ENCODE measurements at places on chromosomes 3 and 15.

DNA sequence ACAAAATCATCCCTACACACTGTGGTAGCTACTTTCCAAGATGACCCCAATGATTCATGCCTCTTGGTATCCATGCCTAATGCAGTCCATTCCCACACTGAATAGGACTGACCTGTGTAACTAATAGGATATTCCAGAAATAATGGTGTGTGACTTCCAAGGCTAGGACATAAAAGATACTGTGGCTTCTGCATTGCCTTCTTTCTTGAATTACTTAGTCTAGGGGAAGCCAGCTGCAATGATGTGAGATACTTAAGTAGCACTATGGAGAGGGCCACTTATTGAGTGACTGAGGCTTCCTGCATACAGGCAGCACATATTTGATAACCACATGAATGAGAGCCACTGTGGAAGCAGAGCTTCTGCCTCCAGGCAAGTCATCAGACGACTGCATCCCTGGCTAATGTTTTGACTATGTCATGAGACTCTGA is 50.1 kb downstream of the NR1I2 start:
- no peak for DNase-seq

GRCh38 chr3:153246331-153246730 is 84.3 kb downstream of the RAP2B start:
- DNase-seq = no peak

DNA sequence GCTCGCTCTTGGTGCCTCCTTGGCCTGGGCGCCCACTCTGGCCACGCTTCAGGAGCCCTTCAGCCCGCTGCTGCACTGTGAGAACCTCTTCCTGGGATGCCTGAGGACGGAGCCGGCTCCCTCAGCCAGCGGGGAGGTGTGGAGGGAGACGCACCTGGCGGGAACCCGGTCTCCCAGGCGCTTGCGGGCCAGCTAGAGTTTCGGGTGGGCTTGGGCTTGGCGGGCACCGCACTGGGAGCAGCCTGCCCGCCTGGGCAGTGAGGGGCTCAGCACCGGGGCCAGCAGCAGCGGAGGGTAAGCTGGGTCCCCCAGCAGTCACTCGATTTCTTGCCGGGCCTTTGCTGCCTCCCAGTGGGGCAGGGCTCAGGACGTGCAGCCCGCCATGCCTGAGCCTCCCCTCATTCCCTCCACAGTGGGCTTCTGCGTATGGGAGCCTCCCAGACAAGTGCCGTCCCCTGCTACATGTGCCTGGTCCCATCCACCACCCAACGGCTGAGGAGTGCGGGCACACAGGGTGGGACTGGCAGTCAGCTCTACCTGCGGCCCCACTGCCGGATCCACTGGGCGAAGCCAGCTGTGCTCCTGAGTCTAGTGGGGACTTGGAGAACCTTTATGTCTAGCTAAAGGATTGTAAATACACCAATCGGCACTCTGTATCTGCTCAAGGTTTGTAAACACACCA is 708.7 kb downstream of the VGLL3 start:
- no peak for DNase-seq

GRCh38 chr3:133460809-133461208 is 61.0 kb downstream of the BFSP2 start:
- no peak for DNase-seq

GRCh38 chr3:65720989-65721737 is 317.6 kb downstream of the MAGI1 start:
- no peak for DNase-seq

DNA sequence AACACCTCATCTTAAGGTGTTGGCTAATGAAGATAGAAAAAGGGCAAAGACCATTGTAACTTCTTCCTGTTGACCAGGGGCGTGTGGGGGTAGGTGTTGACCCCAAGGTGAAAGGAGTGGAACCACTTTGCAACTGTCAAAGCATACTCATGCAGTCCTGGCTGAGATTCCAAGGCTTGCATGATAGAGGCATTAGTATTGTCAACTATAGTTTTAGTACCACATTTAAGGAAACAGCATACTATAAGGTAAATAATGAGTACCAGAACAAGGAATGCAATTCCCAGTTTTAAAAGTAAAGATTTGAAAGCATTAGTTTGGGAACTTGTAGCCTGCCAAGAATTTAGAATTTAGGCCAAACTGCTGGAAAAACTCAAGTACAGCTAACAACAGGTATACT is 27.8 kb upstream of the ADGRG7 start:
- no peak for DNase-seq

GRCh38 chr3:171684221-171684620 is 126.1 kb downstream of the PLD1 start:
- DNase-seq = no peak
